AG08395 (cell line): ENCODE measurements at places on chromosomes 5 and 9.
A peak's percentile ranks its signal among the peaks of the same experiment; 100 is the strongest.

GRCh38 chr9:9004810-9005209, 1205.2 kb upstream of the DMAC1 start:
- DNase-seq = no peak

DNA sequence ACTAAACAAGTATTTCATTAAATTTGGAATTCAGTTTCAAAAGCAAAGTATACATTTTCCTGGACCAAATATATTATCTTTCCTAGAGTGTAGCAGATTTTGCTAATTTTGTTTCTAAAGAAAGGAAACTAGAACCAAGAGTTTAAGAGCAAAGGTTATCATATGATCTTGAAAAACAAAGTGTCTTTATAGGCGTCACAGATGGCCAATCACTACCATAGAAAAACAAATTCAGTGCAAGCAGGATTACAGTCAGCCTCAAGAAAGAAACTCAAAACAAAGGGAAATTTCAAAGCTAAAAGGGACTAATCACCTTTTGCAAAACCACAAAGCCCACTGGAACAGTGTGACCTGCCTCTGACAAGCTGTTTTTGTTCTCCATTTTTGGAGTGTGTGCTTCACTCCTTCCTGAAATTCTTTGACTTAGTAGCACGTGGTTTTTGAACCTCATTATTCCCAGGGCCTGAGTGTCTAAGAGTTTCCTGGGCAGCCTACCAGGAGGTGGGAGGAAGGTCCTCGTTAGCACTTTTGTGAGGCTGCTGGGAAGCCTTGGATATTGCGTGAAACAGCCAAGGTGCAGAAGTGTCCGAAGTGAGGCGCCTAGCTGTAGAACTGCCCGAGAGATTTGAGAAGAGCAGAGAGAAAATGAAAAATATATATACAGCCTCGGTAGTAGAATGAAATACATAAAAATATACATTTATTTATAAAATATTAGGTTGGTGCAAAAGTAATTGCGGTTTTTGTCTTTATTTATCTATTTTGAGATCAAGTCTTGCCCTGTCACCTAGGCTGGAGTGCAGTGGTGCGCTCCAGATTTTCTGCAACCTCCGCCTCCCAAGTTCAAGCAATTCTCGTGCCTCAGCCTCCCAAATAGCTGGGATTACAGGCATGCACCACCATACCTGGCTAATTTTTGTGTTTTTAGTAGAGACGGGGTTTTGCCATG, 246.1 kb downstream of the MARCHF11 start:
- DNase-seq = no peak

DNA sequence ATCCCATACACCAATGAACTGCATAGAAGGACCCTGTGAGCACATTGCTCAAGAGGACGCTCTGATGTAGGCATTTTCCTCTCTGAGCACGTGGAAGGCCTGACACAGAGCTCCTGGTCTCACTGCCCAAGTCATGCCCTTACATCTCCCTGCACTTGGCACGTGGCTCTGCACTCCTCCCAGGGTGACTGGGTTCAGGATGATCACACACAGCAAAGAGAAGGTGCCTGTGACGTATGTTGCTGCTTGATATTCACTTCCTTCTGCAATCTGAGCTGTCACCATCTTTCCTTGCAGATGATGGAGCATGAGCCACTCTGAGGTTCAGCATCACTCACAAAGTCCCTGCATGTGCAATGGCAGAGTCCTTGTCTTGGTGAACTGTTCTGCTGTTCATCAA, 125.2 kb downstream of the FSTL4 start:
- no peak for DNase-seq

DNA sequence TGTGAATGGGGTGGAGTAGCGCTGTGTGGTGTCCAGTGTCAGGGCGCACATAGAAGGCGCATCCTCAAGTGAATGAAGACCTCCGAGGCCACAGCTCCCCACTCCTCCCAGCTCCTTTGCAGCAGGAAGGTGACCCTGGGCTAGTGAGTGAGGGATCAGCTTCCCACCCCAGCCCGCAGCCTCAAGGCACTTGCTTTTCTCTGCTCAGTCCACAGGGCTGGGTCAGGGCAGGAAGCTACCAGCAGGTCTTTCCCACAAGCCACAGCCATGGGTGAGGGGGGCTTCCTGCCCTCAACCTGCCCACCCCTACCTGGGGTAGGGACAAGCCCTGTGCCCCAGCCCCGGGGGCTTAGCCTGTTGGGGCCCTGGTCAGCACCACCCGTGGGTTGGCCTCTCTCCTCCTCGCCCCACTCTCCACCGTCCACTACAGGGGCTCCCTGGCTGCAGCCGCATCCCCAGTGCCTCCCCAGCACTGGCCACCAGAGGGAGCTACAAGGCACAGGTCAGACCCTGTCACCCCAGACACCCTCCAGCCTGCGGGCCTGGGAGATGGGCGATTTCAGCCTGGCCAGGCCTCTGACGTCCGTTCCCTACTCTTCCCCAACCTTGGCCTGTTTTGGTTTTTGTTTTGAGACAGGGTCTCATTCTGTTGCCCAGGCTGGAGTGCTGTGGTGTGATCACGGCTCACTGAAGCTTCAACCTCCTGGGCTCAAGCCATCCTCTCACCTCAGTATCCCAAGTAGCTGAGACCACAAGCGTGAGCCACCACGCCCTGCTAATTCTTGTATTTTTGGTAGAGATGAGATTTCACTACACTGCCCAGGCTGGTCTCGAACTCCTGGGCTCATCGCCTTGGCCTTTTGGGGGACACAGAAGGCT, 1.3 kb upstream of the ABCA2 start:
- DNase-seq = peak; percentile 74

DNA sequence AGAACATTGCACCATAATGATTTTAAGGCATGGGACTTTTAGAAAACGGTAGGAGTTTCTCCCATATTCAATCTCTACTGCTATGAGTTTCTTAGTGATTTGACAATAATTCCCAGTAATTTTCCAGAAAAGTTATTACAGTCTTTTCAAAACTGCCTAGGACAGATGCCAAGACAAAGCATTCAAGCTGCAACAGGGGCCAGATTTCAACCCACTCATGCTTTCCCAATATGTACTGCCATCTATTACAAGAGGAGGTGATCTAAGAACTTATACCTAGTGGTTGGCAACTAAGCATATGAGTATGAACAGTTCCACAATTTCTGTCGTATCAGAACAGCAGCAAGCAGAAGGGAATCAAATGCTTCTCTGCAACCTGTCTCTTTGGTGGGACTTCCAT, 95.1 kb upstream of the TMED7 start:
- no peak for DNase-seq

GRCh38 chr5:75361310-75361709, 24.3 kb downstream of the HMGCR start:
- DNase-seq = no peak

- no peak for DNase-seq
Observed at GRCh38 chr5:180376511-180376910, 23.4 kb upstream of the GFPT2 start.

DNA sequence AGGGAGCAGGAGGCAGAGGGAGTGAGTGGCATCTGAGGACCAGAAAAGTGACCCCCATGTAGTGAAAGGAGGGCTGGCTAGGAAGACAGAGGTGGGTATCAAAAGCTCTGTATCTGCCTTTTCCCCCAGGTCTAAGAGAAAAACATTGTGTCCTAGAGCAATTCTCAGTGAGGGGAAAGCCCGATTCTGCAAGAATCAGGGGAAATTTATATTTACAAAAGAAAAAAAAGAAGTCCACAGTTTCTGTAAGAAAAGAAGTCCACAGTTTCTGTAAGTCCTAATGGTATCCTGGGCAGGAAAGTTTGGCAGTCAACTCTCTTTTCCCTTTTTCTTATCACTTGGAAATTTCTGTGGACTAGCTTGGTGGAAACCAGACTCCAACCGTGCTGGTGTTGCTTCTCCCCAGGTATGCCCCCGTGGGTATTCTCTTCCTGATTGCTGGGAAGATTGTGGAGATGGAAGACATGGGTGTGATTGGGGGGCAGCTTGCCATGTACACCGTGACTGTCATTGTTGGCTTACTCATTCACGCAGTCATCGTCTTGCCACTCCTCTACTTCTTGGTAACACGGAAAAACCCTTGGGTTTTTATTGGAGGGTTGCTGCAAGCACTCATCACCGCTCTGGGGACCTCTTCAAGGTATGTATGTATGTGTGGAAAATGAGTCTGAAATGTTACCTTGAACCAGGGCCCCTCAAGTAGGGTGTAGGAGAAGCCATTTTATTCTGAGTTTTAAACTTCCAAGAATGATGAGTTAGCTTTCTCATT, 73.0 kb downstream of the SLC1A3 start:
- DNase-seq = no peak

GRCh38 chr5:136285096-136285855, 80.1 kb downstream of the TRPC7 start:
- no peak for DNase-seq

- DNase-seq = no peak
Observed at GRCh38 chr9:93190656-93191353, 6.9 kb downstream of the WNK2 start.

GRCh38 chr5:162324328-162324727, 256.8 kb downstream of the GABRG2 start:
- no peak for DNase-seq
